ENCODE measurements at places on chromosomes 12 and 14. TPM values are rescaled to one million over a fixed set of nuclear protein-coding genes. Genes with fewer than 3 reads are reported as not detected.

GLIPR1L1 gene
- total RNA-seq, result not detected

SLC38A4 gene
- not detected for total RNA-seq

ASB8 gene
- 21.0 TPM for total RNA-seq

CELA1 gene
- total RNA-seq, result not detected

MED6 gene
- total RNA-seq, result 31.3 TPM

RNASE4 gene
- 0.61 TPM for total RNA-seq

ITGB7 gene
- 2.2 TPM for total RNA-seq

ZNF385A gene
- total RNA-seq, result 7.3 TPM

CLEC14A gene
- not detected for total RNA-seq

KRT2 gene
- not detected for total RNA-seq

TOGARAM1 gene
- total RNA-seq, result 6.3 TPM

KRT7 gene
- total RNA-seq, result 37.9 TPM

TAS2R42 gene
- not detected for total RNA-seq

BCL11B gene
- 0.11 TPM for total RNA-seq

MIP gene
- total RNA-seq, result not detected

RIMBP2 gene
- not detected for total RNA-seq

MSRB3 gene
- 6.9 TPM for total RNA-seq

KERA gene
- total RNA-seq, result not detected

NPC2 gene
- 159 TPM for total RNA-seq

INTS13 gene
- 51.8 TPM for total RNA-seq

FAM186B gene
- total RNA-seq, result 1.2 TPM

C12orf56 gene
- 0.29 TPM for total RNA-seq

EIF2S3B gene
- 2.8 TPM for total RNA-seq

NUP37 gene
- 60.7 TPM for total RNA-seq

FLVCR2 gene
- 0.19 TPM for total RNA-seq

DPY19L2 gene
- total RNA-seq, result 1.3 TPM

MMP14 gene
- 79.9 TPM for total RNA-seq

CLEC4A gene
- total RNA-seq, result not detected

HPD gene
- total RNA-seq, result not detected

TRIM9 gene
- total RNA-seq, result 6.0 TPM

FGF6 gene
- not detected for total RNA-seq

TCL1B gene
- not detected for total RNA-seq

EFS gene
- total RNA-seq, result not detected

ERC1 gene
- total RNA-seq, result 15.2 TPM

KRT6C gene
- total RNA-seq, result not detected

IGFBP6 gene
- total RNA-seq, result 347 TPM

RTN1 gene
- 0.34 TPM for total RNA-seq

RPL10L gene
- total RNA-seq, result not detected

FOXG1 gene
- not detected for total RNA-seq

CATSPERB gene
- total RNA-seq, result not detected

FAM90A1 gene
- 0.61 TPM for total RNA-seq

AICDA gene
- not detected for total RNA-seq

KRT77 gene
- not detected for total RNA-seq

GPR68 gene
- not detected for total RNA-seq

MORN3 gene
- total RNA-seq, result 1.5 TPM

MGST1 gene
- 35.5 TPM for total RNA-seq

TEAD4 gene
- total RNA-seq, result 38.1 TPM

IFNG gene
- not detected for total RNA-seq

PRPH gene
- 1.0 TPM for total RNA-seq

NFE2 gene
- 2.5 TPM for total RNA-seq
